ENCODE measurements at places on chromosomes 5 and 9. TPM values are rescaled to one million over a fixed set of nuclear protein-coding genes. Genes with fewer than 3 reads are reported as not detected.

The OCLN gene
- total RNA-seq = 27.3 TPM

The EQTN gene
- total RNA-seq = not detected

The SPAAR gene
- 1.1 TPM for total RNA-seq

The ECM2 gene
- 21.0 TPM for total RNA-seq

DNA sequence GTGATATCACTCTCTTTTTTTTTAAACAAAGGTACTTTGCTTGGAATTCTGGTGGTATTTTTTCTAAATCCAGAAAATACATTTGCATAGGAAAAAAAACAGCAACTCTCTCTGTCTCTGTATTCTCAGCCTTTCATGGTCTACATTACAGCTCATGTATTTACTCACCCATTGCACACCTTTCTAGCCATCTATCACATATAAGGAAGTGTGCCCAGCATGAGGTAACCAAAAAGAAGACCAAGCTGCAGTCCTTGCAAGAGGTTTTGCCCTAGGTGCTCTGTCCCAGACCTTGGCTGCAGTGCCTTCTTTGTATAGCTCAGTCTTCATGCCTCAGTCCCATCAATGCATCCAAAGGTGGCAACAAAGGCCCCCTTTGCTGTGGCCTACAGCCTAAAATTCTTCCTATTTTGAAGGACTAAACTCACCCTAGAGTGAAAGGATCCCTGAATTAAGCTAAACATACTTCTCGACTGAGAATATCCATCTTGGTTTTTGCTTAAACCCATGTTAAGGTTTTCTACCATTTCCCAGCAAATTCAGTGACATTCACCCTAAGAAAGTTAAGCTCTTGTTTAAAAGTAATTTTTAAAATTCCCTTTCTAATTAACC is 446.4 kb downstream of the KIF4B start:
- DNase-seq = no peak

DNA sequence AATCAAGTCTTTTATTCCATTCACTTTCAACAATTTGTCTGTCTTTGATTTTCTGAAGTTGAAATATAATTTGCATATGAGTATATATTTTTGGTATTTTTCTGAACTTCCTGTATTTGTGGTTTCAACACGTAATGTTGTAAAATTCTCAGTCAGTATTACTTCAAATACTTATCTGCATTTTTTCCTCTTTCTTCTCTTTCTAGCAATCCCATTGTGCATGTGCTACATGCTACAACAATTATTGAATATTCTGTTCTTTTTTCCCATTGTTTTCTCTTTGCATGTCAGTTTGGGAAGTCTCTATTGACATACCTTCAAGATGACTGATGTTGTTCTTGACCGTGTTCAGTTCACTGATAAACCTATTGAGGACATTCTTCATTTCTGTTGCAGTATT is 5.6 kb upstream of the ANKRD18A start:
- DNase-seq = no peak

DNA sequence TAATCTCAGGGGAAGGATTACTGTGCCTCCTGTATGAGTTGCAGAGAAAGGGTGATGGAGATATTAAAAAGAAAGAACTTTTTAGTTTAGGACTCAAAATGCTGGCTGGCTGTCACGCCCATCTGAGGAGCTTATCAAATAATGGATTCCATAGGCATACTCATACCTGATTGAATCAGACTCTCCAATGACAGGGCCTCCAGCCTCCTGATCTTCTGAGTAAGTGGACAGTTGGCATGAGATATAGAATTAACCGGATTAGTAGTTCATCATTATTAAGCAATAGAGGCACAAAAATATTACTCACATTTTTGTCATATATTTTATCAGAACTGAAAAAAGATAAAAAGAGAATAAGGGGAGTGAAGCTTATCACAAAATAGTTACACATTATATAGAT is 157.0 kb upstream of the RASA1 start:
- no peak for DNase-seq

DNA sequence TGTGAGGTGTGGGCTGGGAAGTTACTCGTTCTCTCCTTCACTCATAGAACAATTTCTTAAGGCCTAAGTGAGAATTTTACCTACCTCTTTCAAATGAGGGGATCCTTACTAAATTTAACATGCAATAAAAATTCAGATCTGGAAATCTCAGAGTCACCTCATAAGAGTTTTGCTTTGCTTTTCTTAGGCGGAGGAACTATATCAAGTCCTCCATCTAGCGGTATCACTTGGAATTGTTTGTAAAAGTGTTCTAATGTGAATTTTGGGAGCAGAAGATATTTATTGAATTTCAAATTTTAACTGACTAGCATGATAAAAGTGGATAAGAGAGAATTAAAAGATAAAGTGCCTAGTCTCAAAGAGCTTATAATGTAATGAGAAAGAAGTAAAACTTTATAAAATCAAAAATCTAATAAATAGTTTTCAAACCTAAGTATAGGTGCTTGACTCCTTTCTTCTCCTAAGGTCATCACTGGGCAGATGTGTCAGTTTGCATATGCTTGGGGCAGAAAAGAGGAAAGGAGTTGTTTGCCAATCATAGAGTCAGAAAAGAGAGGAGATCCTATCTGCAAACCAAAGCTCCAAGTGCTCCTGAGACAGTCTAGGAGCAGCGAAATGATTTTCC is 145.7 kb upstream of the DAB2 start:
- DNase-seq = no peak

- DNase-seq = no peak
Measured at GRCh38 chr5:58872670-58873273, 289.9 kb downstream of the RAB3C start.

GRCh38 chr5:6378766-6379103 is 388 bp upstream of the MED10 start:
- no peak for DNase-seq

GRCh38 chr9:128409978-128410377 is 10.7 kb upstream of the CERCAM start:
- no peak for DNase-seq

All from left lobe of liver (tissue), 2 donors.